ENCODE measurements at places on chromosomes 5 and 9. TPM values are rescaled to one million over a fixed set of nuclear protein-coding genes. Genes with fewer than 3 reads are reported as not detected.

The AQP7 gene
- 0.09 TPM for total RNA-seq

The PCDHGA11 gene
- total RNA-seq, result 17.8 TPM

The IFNA13 gene
- total RNA-seq, result not detected

The ARID3C gene
- total RNA-seq, result 0.74 TPM

The ARL14EPL gene
- total RNA-seq, result 0.18 TPM

The ALDH1A1 gene
- total RNA-seq, result 8.8 TPM

The PDGFRB gene
- 180 TPM for total RNA-seq

The PRR7 gene
- 8.8 TPM for total RNA-seq

The RAI14 gene
- 85.9 TPM for total RNA-seq

The TMC1 gene
- 0.36 TPM for total RNA-seq

The MARCOL gene
- not detected for total RNA-seq

The ZNF483 gene
- total RNA-seq, result 2.6 TPM

The PPIP5K2 gene
- total RNA-seq, result 32.1 TPM

The PCDHGA4 gene
- 3.7 TPM for total RNA-seq

The DMGDH gene
- 7.3 TPM for total RNA-seq

The HSD17B3 gene
- total RNA-seq, result not detected

The KLHL3 gene
- 1.3 TPM for total RNA-seq

The LHX3 gene
- not detected for total RNA-seq

The CDO1 gene
- total RNA-seq, result 7.0 TPM

The SLC34A1 gene
- total RNA-seq, result not detected

The INSL6 gene
- total RNA-seq, result not detected

The FBN2 gene
- total RNA-seq, result 45.1 TPM

The PDE8B gene
- total RNA-seq, result not detected

The SNCAIP gene
- 0.57 TPM for total RNA-seq

The EPB41L4A gene
- 0.54 TPM for total RNA-seq

The PCYOX1L gene
- 6.3 TPM for total RNA-seq

The SLF1 gene
- total RNA-seq, result 5.3 TPM

The ANKRD18B gene
- not detected for total RNA-seq

The TERT gene
- total RNA-seq, result not detected

The GFM2 gene
- 31.8 TPM for total RNA-seq

The PIP5KL1 gene
- 1.6 TPM for total RNA-seq

The OSMR gene
- 57.2 TPM for total RNA-seq

The FRMD3 gene
- 2.0 TPM for total RNA-seq

The ST8SIA4 gene
- total RNA-seq, result 0.54 TPM
